ENCODE measurements at places on chromosomes 2 and 18. TPM values are rescaled to one million over a fixed set of nuclear protein-coding genes. Genes with fewer than 3 reads are reported as not detected.
A peak's percentile ranks its signal among the peaks of the same experiment; 100 is the strongest.

DNA sequence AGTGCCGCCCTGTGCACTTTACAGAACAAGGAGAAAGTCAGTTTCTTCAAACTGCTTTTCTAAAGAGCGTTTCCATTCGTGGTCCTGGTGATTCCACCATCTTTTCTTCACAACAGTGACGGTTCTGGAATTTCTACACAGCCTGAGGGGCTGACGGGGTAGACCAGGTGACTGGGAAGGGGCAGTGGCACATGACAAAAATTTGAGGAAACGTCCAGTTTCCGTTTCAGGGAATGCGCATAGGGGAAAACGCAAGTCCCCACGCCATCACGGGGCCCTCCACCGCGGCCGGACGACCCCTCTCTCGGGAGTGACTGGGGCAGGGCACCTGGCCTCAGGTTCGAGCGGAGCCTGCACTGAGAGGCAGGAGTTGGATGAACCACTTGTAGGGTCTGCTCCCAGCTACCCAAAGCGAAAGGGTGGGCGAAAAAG lies 980 bp upstream of the SPTBN1 start:
- DNase-seq, result peak; percentile 53

GRCh38 chr2:159714247-159714930 lies 2.1 kb downstream of the MARCHF7 start:
- no peak for DNase-seq

DNA sequence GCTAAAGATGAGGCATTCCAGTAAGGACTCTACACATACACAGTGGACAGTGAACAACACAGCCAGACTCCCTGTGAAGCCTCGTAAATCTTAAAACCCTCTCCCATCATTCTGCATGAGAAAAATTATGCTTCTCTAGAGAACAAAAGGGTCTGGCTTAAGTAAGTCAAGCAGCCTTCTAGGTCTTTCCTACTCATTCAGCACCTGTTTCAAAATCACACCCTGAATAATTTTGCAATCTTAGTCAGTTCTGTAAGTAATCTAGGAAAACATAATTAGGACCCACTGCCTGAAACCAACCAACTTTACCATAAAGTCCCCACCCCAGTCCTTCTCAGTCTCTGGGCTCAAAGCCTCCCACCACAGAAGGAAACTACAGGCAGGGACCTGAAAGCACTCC lies 19.7 kb downstream of the IAH1 start:
- DNase-seq, result no peak

- no peak for DNase-seq
Measured at GRCh38 chr2:69997015-69997830, 35.8 kb upstream of the ASPRV1 start.

DNA sequence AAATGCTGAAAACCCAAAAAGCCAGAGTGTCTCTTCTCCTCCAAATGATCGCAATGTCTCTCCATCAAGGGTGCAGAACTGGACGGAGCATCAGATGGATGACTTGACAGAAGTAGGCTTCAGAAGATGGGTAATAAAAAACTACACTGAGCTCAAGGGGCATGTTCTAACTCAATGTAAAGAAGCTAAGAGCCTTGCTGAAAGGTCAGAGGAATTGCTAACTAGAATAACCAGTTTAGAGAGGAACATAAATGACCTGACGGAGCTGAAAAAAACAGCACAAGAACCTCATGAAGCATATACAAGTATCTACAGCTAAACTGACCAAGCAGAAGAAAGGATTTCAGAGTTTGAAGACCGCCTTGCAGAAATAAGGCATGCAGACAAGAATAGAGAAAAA lies 9.7 kb upstream of the POLE4 start:
- DNase-seq, result no peak

GRCh38 chr18:68588169-68588568 lies 126.7 kb downstream of the TMX3 start:
- DNase-seq, result no peak

- DNase-seq, result no peak
Measured at GRCh38 chr2:6626401-6627012, 239.2 kb downstream of the CMPK2 start.

DNA sequence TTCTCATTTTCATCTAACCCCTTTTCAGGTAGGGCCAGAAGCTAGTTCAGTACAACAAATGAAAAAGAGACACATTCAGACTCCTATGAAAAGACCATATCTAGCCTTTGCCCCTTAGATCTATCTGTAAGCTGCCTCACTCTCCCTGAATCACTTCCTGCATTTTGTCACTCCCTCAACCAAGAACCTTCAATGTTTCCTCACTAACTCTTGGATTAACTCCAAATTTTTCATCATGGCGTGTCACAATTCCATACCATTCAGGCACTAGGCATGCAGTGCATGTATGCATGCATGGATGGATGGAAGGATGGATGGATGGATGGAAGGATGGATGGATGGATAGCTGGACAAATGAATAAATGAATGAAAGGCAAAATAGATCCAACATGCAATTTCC lies 356.9 kb downstream of the TNS1 start:
- DNase-seq, result no peak

DNA sequence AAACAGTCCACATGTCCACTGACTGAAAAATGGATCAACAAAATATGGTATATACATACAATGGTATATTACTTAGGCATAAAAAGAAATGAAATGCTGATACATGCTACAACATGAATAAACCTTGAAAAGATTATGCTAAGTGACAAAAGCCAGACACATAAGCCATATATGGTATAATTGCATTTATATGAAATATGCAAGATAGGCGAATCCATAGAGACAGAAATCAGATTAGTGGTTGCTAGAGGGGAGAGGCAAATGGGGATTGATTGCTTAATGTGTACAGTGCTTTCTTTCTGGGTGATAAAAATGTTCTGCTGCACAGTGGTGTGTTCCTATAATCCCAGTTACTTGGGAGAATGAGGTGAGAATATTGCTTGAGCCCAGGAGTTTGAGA lies 171.0 kb downstream of the CYP26B1 start:
- no peak for DNase-seq

DNA sequence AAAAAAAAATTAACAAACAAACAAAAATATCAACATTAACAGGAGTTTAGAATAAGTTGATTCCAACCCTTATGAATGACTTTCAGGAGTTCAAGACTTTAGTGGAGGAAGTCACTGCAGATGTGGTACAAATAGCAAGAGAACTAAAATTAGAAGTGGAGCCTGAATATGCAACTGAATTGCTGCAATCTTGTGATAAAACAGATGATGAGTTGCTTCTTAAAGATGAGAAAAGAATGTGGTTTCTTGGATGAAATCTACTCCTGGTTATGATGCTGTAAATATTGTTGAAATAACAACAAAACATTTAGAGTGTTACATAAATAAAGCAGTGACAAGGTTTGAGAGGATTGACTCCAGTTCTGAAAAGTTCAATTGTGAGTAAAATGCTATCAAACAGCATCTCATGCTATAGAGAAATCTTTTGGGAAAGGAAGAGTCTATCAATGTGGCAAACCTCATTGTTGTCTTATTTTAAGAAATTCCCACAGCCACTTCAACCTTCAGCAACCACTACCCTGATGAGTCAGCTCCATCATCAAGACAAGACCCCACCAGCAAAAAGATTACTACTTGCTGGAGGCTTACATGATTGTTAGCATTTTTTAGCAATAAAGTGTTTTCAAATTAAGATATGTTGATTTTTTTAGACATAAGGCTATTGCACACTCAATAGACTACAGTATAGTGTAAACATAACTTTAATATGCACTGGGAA lies 42.7 kb upstream of the TAF4B start:
- DNase-seq, result peak; percentile 9

DNA sequence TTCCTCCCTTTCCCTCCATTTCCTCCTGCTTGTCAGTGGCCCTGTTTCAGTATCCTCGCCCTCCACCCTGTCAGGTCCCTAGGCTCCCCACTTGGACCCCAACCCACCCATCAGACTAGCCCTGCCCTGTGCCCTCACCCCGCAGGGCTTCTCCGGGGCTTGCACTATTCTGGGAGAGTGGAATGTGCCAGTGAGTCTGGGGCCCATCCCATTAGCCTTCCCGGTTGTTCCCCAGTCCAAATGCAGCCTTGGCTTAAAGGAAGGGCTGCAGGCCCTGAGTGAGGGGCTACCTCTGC lies 45.5 kb downstream of the MYO7B start:
- no peak for DNase-seq

DNA sequence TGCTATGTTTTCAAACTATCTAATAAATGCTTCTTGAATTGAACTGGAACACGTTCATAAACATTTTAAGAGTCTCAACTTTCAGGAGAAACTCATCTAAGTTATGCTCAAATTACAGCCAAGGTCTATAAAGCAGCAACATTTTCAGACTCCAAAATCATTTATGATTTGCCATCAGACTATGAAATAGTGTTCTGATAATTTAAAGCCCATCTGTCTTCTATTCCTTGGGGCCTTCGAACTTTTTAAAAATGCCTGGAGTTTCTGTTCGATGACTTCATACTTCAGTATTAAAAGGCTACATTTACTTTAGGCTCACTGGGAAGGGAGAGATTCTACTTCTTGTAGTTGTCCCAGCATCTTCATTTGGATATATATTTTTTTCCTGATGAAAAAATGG lies 73.6 kb upstream of the NXPH2 start:
- DNase-seq, result no peak

DNA sequence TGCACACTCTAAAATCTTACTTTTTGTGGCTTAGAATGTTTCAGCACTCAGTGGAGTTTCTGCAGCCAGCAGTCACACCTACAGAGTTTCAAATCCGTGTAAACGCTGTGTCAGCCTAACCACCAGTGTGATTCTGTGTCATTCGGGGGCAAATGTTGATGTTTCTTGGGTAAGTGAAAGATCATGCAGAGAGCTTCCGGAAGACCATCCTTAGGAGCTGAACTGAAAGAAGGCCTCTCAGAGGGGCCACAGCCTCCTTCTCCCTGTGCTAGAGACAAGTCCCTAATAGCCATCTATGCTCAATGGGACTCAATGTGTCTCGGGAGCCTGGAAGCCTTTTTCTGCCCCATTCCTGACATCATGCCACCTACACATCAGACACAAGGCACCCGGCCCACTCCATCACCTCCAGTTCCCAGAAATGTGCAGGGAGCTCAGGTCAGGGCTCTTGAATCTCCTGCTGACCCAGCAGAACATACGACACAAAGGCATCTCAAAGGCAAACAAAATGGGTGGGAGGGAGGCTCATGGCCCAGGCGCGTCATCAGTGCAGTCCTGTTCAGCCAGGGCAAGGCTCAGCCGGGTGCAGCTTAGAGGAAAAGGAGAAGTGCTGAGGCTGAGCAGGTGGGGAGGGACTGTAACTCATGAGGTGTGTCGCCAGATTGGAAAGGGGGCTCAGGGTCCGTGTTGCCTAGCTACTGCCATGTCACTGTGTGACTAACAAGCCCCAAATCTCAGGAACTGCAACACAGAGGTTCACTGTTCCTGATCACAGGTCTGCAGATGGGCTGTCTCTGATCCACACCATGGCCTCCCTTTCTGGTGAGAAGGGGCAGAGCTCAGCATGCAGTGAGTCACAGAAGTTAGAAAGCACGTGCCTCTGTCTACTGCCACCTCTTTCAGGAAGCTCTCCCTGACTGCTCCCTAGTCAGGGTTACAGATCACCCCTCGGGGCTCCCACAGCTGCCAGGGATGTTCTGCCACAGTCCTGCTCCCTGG lies 82.0 kb downstream of the SMAD7 start:
- DNase-seq, result no peak

GRCh38 chr2:11786592-11786991 lies 40.2 kb downstream of the LPIN1 start:
- no peak for DNase-seq

DNA sequence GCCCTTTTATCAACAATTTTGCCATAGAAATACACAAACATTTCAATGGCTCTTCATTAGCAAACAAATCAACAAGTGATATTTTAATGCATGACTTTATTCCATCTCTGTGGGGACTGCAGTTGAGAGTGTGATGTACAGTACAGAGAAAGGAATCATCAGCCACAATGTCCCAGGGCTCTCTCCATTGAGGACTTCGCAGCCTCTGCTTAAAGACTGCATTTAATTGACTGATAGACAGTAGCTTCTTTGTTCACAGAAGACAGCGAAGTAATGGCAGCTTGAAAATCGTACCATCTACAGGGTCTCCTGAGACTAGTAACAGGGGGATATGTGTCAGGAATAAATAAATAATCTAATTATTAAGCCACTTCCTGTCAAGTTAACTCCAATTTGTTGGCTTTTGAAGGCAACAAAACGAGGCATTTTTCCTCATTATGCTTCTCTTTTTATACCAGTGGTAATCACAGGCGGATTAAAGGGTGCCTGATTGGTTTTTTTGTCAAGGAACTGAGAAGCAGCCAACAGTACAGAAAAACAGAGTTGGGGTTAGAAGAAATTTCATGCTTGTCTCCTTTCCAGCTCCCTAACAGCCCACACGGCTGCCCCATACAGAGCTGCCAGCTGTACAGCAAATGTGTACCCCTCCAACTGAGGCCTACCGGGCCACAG lies 164.3 kb downstream of the ZNF521 start:
- DNase-seq, result peak; percentile 77

Gene TNFAIP6
- polyA plus RNA-seq, result 5.5 TPM

Gene TCF23
- 0.13 TPM for polyA plus RNA-seq

Gene RGPD4
- 0.03 TPM for polyA plus RNA-seq

Gene FZD7
- polyA plus RNA-seq, result 33.4 TPM

Gene CIB4
- 2.3 TPM for polyA plus RNA-seq

Gene SGPP2
- polyA plus RNA-seq, result 2.3 TPM

Gene FBLN7
- polyA plus RNA-seq, result 11.7 TPM

Data from right lung (tissue), 10 donors.